ENCODE measurements at places on chromosomes 3 and 15.

GRCh38 chr3:7146529-7146928 is 285.6 kb downstream of the GRM7 start:
- no peak for DNase-seq

- no peak for DNase-seq
Measured at GRCh38 chr3:64571982-64572381, 115.8 kb downstream of the ADAMTS9 start.

- DNase-seq: no peak
Measured at GRCh38 chr3:8204853-8205650, 296.6 kb upstream of the LMCD1 start.

DNA sequence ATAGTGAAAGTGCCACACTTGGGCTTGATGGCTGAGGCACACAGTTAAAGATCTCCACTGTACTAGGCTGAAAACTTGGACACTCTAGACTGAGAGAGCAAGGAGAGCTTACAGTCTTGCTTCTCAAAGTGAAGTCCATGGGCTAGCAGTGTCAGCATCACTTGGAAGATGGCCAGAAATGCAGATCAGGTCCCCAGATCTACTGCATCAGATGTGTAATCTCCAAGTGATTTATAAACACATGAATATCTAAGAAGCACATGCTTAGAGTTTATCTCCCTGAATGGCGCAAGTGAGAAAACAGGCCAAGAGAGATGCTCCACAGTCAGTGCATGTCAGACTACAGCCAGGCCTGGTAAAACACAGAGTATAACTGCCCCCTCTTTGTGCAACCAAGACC is 308.6 kb downstream of the CLSTN2 start:
- no peak for DNase-seq

DNA sequence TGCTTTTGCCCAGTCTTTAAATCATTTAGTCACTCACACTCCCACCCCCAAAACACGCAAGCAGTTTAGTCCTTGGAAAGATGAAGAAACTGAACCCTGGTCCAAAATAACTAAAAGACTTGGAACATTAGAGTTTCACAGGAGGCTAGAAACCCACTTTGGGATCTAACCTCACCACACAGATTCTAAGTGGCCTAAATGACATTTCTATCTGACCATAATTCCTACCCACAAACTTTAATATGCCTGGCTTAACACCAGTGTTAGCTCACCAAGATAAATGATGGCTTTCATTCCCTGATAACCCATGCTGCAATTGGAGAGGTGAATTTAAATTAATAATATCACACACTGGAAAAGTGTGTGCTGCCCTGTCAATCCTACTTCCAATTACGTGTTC is 295.3 kb upstream of the UBE2E2 start:
- DNase-seq: no peak

DNA sequence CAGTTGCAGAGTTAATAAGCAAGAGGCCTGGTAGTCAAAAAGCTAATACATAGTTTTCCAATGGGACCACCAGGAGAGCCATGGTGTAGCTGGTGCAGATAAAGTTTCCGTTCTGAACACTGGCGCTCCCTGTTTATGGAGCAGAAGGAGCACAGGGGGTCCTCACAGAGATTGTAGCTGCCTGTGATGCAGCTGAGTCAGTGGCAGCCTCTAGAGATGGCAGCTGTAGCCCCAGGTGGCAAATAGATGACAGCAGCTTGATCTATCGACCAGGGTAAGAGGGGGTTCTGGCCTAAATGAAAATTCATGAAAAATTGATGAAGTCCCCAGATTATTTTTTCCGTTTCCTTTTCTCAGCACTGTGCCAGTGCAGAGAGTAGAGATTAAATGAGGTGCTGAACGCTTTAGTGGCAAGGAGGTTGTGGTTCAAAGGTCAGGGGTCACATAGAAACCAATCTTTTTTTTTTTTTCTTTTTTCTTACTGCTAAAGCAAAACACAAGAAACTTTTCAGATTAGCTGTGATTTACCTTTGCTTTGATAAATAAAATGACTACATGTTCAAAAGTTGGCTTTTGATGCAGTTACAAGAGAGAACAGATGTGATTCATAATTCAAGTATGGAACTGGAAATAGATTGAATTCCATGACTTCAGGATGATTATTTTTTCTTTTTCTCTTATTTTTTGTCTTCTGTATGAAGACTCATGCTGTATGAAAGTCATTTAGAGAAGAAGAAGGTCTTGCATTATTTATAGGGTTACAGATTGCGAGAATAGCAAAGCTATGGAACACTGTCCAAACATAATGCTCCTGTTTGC is 63.3 kb downstream of the ROBO2 start:
- DNase-seq: no peak

DNA sequence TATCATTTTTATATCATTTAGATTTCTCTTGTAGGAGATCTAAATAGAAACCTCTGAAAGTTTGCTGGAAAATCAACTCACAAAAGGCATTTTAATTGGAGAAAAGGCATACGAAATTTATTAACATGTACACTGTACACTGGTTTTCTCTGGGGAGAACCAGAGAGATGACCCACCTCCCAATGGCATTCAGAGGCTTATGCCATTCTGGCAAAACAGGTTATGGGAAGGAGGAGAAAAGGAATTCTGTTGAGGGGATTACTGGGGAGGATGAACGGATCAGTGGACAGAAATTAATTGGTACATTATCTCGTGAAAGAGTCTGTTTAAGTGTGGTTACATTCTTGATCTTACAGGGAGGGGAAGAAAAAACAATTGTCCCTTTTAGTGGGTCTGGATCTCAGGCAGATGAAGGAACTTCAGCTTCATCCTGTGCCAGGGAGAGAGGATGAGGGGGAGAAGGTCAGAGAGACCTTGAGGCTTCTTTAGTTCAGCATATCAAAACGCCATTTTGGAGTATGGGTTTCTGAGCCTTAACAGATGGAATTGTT is 16.5 kb downstream of the RAB11A start:
- DNase-seq: no peak

DNA sequence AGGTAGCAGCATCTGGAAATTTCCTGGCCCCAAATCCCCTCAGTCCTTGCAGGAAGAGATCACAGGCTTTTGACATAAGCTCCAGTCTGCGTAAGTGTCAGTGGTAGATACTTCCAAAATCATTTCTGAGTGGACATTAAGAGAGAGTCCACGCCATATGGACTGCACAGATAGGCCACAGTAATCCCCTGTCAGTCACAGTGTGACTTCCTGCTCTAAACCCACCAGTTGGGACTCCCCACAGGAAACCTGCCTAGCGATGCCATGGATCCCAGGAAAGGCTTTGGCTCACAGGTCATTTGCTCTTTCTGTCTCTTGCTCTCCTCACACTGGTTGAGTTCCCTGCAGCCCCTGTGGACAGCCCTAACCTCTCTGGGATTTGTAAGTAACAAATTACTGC is 28.8 kb upstream of the MKRN3 start:
- no peak for DNase-seq

GRCh38 chr3:138443521-138444503 is 9.4 kb downstream of the ESYT3 start:
- DNase-seq: no peak

GRCh38 chr3:51938780-51939425 is 2.8 kb downstream of the RRP9 start:
- no peak for DNase-seq

DNA sequence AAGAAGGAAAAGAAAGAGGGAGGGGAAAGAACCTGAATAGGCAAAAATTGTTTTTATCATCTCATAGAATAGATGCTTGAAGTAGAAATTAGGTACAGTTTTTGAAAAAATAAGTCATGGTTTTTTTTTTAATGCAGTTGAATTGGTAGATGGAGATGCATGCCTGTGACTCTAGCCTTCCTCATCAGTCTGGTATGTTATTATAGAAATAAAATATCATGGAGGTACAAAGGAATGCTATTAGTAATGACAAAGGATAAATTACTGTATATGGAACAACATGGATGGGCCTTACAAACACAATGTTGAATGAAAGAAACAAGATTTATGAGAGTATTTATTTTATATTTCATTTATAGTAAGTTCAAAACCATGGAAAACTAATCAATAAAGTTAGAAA is 162.4 kb upstream of the GALNT15 start:
- DNase-seq: no peak

DNA sequence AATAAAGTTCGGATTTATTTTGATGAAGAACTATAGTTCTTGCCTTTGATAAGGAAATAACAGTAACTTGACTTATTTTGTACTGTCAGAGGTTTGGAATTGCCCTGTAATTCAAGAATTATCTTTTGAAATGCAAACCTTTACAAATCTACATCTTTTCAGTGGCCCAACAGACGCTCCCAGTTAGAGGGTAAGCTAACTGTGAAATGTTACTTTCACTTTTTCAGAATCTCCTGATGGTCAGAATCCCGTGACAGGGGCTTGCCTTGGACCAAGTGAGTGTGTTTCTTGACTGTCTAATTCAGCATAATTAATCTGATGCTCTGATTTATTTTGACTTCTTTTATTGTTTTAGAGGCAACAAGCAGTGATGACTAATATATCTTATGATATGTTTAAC is 262.5 kb downstream of the PLOD2 start:
- DNase-seq: no peak

DNA sequence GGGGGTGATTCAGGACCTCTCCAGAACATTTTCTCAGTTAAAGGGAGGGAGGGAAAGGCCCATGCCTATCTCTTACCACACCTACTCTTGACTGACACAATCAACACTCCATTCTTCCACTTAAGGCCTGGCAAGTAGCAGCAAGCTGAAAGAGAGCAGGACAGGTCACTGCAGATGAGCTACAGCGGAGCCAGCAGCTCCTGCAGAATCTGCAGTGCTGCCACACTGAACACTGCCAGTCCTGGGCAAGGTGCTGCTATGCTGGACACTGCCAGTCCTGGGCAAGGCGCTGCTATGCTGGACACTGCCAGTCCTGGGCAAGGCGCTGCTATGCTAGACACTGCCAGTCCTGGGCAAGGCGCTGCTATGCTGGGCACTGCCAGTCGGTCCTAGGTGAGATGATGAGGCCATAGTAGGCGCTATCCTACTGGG is 143.7 kb downstream of the MYLK start:
- no peak for DNase-seq
